ENCODE measurements at places on chromosomes 1 and 21.

DNA sequence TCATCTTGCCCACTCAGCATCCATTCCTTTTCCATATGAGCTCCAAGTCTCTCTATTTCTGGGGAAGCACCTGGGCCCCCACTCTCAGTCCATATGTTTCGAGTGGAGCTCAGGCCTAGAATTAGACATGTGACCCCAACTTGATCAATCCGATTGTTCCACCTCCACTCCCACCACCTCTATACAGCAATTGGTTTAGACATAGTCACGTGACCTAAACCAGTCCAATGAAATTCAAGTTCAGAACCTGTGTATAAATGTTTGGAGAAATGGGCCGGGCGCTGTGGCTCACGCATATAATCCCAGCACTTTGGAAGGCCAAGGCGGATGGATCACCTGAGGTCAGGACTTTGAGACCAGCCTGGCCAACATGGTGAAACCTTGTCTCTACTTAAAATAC is 29.6 kb upstream of the CLIC4 start:
- no peak for DNase-seq

- DNase-seq = no peak
These were observed 693 bp downstream of the SRSF10 start for GRCh38 chr1:23979387-23979880.

DNA sequence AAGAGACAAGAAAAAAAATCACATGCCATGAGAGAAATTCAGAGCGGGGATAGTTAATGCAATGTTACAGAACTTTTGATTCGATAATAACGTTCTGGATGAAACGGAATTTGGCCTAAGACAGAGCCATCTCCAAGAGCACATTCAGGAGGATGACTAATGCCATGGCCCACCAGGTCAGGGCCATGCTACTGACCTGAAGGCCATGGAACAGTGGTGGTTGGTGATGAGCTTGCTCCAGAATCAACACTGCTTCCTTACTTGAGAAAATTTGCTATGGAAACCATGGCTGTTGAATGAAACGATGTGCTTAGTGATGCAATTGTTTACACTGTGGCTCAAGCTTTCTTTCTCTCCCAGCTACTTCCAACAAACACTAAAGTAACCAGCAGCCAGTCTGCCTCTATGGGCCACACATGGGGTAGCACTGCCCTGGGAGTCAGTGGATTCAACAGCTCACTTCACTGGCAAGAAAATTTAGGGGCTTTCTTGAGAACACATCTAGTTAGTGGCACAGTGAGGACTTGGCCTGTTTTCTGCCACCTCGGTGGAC is 299.1 kb downstream of the PCP4 start:
- DNase-seq = no peak

DNA sequence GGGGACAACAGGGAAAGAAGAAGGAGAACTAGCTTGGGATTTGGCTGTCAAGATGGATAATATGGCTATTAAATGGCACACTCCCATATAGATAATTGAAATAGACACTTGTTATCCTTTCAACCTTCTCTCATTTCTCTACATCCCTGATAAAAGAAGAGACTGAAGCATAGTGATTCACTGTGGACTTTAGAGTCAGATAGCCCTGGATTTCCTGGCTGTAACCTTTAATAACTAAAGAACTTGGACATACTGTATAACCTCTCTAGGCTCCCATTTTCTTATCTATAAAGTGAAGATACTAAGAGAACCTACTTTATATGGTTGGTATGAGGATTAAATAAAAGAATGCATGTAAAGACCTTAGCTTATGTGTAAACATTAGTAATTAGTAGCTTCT is 152.6 kb downstream of the SDCCAG8 start:
- DNase-seq = no peak

GRCh38 chr1:15526021-15526489 is 593 bp upstream of the DNAJC16 start:
- no peak for DNase-seq

GRCh38 chr1:229001467-229002011 is 266.3 kb downstream of the RHOU start:
- no peak for DNase-seq

GRCh38 chr1:67058761-67059160 is 4.8 kb upstream of the SLC35D1 start:
- DNase-seq = no peak

GRCh38 chr21:36454093-36454531 is 25.8 kb downstream of the CLDN14 start:
- no peak for DNase-seq

- DNase-seq = no peak
These were observed 30.5 kb downstream of the RHBG start for GRCh38 chr1:156399355-156400125.

All from non-pigmented ciliary epithelial cell (primary cell).